ENCODE measurements at places on chromosomes 1 and 21.

GRCh38 chr1:57167997-57168396 lies 202.2 kb upstream of the C8B start:
- no peak for DNase-seq

DNA sequence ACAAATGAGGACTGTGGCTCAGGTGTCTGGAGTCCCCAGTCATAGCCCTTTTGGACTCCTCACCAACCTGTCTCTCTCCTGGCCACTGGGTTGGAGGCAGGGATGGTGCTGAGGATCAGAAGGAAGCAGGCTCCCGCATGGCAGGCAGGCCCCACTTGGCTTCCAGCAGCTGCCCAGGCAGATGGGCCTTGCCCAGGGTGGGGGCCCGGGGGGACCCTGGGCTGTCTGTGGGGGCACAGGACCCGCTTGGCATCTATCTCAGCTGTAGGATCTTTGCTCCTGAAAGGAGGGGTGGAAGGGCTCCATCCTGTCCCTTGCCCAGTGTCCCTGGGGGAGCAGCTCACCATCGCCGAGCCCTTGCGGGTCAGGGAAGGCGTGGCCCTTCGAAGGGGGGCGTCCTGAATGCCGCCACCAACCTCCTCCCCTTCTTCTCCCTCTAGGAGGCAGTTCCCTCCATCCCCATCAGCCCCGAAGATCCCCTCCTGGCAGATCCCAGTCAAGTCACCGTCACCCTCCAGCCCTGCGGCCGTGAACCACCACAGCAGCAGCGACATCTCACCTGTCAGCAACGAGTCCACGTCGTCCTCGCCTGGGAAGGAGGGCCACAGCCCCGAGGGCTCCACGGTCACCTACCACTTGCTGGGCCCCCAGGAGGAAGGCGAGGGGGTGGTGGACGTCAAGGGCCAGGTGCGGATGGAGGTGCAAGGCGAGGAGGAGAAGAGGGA lies 154.5 kb downstream of the PEX14 start:
- DNase-seq: no peak

DNA sequence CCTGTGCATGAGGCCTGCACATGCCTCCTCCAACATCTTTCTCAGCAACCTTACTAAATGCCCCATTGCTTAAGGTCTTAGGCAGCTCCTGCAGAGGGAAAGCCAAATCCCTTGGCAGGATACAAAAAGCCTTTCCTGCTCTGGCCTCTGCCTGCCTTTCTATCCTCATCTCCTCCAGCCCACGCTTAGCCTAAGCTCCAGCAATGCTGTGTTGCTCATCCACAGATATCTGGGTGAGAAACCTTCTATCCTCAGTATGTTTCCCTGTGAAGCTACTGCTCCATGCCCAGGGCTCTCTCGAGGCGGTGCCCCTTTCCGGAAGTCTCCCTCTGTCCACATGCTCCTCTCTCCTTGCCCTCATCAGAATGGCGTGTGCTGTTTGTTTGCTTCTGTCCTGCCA lies 37.0 kb upstream of the CCSAP start:
- no peak for DNase-seq

DNA sequence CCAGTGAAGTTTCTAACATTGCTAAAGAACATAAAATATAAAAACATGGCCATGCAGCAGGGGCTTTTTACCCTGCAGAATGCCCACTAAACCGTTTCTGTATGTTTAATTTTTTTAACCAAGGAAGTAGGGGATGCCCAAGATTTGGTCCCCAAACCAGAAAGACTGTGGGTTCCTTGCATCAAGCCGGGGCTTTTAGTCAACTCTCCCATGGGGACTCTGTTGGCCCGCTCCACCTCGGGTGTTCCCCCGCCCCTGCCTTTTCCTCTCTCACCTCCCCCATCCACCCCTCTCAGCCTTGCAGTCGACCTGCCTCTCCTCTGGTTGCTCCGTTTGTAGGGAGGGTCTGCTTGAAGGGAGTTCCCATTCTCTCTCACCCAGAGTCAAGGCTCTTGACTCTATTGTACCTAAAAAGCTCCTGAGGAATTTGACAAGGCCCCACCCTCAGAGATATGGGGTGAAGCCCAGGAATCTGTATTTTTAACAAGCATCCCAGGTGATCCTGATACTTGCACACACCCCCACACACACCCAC lies 117.5 kb downstream of the TOMM20 start:
- DNase-seq: peak; percentile 54

DNA sequence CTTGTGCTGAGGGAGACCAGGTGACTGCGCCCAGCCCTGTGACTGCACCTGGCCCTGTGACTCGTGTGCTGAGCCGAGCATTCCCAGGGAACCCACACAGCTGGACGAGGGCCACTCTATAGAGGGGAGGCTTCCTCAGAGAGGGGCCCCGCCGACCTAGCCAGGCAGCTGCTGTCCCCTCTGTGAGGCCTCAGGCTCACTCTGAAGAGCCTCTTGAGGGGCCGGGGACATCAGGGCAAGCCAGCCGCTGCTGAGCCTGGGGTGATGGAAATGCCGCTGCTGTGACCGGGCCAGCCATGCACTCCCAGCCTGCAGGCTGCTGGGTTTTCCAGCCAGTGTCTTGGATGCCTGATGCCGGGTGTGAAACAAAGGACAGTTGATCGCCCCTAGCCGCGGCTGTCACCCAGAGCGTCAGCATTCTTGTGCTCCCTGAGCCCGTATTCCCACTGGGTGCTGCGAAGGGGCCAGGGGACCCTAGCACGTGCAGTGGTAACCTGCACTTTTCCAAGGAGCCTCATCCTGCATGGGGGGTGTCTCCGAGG lies 17.5 kb downstream of the PFKL start:
- DNase-seq: no peak

DNA sequence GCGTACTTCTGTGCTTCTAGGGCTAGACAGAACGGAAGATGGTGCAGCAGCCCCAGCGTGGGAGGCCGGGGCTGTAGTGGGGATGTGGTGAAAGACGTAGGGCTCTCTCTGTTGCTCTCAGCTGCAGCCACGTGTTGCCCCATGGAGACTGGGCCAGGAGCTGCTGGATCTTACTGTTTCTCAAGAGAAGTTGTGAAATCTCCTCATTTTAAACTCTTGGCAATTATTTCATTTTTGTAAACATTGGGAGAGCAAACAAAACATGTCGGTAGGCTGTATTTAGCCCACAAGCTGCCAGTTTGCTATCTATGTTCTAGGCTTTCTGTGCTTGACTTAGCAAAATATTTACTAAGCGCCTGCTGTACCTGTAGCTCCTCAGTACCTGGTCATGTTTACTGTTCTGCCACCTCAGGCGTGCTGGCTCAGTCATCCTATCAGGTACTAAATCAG lies 15.9 kb upstream of the ELOA start:
- no peak for DNase-seq

- DNase-seq: no peak
These were observed 4.2 kb downstream of the RCAN3 start for GRCh38 chr1:24506691-24507381.

GRCh38 chr1:174039027-174039426 lies 16.9 kb upstream of the RC3H1 start:
- no peak for DNase-seq
